ENCODE measurements at places on chromosomes 13 and 19.
A peak's percentile ranks its signal among the peaks of the same experiment; 100 is the strongest.

GRCh38 chr19:7260161-7260560, 34.1 kb downstream of the INSR start:
- no peak for DNase-seq

GRCh38 chr13:57899096-57899495, 267.6 kb downstream of the PCDH17 start:
- no peak for DNase-seq

DNA sequence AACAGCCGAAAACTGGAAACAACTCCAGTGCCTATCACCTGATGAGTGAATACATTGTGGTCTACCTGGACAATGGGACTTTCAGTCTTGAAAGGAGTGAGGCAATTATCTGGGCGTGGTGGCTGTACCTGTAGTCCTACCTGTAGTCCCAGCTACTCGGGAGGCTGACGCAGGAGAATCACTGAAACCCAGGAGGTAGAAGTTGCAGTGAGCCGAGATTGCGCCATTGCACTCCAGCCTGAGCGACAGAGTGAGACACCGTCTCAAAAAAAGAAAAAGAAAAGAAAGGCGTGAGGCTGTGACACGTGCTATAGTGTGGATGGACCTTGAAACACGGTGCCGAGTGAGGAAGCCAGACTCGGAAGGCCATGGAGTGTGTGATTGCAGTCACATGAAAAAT, 4.1 kb upstream of the NTN5 start:
- DNase-seq, result no peak

DNA sequence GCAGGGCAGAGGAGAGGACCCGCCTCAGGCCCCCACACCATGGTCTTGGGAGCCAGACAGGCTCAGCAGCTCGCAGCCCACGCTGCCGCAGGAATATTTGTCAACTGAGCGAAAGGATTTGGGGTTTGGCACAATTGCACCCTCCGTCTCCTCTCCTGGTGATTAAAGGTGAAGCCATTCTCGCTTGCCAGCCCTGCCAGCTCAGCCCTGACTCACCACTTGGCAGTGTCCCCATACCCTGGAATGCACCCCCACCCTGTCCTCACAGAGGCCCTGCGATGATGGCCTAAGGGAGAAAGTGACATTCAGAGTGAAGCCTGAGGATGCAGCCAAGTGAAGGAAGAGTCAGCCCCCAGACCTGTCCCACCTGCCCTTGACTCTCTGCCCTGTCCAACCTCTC, 18.8 kb downstream of the CYTH2 start:
- DNase-seq, result no peak

GRCh38 chr19:9187191-9187590, 8.4 kb downstream of the OR7D2 start:
- DNase-seq, result no peak

DNA sequence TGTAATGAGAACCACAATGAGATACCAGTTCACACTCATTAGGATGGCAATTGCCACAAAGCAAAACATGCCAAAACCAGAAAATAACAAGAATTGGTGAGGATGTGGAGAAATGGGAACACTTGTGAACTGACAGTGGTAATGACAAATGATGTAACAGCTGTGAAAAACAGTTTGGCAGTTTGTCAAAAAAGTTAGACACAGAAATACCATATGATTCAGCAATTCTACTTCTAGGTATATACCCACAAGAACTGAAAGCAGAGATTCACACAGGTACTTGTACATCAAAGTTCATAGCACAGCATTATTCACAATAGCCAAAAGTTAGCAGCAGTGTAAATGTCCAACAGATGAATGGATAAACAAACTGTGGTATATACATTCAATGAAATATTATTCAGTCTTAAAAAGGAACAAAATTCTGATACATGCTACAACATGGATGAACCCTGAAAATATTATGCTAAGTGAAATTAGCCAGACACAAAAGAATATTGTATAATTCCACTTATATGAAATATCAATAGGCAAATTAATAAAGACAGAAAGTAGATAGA, 96.5 kb downstream of the UGGT2 start:
- peak; percentile 3 for DNase-seq

GRCh38 chr13:83765796-83766195, 116.5 kb downstream of the SLITRK1 start:
- DNase-seq, result no peak

DNA sequence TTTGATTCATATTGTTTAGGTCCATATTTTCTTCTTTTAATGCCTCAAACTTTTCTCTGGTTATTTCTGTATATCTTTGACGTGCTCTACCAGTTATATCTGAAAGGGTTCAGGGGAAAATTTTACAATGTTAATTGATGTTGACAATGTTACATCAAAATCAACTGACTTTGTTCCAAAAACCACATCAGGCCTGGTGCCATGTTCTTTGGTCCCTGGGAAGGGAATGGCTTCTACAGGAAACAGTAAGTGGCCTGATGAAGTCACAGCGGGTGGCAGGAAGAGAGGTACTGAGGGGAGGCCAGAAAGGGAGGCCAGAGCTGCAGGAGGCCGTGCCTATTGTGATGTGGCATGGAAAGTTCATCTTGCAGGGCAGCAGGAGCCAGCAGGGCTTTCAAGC, 38.2 kb downstream of the CEP89 start:
- DNase-seq, result no peak

DNA sequence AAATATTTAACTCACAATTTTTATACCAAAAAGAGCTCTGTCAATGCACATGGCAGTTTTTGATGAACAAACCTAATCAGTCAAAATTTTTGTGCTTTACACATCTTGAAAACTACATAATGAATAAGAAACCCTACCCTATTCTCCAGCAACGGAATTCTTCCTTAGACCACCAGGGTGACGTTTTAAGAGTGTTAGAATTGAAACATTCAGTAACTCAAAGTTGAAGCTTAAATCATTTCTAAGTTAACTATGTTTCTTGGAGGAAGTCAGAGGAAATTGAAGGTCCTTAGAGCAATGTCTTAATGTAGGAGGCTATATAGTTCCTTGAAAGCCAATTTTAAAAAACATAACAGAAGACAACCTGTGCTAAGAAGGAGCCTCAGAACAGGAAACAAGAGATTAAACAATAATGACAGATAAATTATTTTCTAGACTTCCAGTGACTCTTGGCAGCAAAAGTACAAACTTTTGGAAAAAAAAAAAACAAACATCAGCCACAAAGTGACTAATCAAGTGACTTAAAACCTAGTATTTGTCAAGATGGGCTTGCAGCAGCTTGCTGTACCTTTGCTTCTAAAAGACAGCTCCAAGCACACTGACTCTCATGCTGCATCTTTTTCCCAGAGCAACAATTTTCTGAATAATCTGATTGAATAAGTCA, 6.2 kb downstream of the SPRY2 start:
- DNase-seq, result no peak

DNA sequence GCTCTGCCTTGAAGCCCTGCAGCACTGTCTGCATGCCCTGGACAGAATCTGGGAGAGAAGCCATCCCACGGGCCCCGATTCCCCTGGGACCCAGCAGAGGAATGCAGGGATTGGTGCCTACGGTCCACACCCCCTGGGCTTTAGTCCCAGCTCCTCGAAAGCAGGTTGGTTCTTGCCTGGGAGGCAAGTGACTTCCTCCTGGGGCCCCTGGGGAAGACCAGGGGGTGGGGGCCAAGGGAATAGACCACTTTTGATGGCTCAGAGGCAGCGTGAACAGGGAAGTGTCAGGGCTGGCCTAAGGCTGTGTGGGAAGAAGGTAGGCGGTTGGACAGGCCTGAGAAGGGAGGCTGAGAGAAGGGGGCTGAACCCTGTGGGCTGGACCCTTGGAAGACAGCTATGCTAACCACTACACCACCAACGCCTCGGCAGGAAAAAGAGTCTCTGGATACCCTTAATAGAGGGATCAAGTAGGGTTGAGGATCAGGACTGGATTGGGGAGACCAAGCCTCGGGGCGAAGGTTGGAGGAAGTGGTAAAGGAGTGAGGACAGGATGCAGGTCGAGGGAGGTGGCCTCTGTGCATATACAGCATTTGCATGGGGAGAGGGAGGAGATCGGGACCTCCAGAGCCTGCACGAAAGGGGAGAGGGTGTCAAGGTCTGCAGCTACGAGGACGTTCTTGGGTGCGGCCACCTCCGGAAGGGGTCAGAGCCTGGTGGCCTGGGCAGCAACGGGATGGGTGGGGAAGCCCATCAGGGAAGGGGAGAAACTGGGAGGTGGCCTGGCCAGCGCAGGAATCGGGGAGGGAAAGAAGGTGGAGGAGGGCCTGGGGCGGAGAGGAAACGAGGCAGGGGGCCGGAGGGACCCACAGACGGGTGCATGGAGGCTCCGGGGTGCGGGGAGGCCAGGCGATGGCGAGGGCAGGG, 709 bp downstream of the DPP9 start:
- DNase-seq, result no peak

DNA sequence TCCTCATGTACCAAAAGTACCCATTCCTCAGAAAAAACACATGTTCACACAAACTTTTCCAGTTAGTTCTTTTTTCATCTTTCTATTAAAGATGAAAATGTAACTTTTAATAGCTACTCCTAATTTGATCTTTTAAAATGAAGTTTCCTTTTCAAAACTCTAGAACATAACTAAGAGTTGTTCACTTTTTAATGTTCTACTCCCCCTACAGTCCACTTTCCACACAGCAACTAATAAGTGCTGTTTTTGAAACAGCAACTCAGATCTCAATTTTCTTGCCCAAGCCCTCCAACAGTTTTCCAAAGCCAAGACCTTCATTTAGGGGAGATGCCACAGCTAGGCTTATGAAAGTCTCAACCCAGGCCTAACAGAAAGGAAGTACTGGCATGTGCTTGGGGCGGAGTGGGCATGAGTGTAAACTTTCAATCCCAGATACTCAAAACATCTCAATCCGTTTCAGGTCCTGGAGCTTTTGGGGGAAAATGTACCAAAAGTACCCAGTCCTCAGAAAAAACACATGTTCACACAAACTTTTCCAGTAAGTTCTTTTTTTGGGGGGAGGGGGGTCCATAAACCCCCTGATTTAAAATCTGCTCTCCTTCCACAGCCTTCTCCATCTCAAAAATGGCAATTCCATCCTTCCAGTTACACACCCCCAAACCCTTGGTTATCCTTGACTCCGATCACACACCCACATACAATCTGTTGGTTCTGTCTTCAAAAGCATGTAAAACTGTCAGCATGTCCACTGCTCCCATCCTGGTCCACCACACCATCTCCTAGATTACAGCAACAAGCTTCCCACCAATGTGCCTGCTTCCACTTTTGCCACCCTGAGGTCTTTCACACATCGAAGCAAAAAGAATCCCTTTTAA, 2.0 kb downstream of the FBL start:
- no peak for DNase-seq

GRCh38 chr13:42707048-42707447, 74.3 kb upstream of the FAM216B start:
- no peak for DNase-seq

GRCh38 chr19:6811906-6812305, 39.4 kb downstream of the VAV1 start:
- peak; percentile 5 for DNase-seq

- DNase-seq, result no peak
Observed at GRCh38 chr13:52356327-52356726, 49.6 kb downstream of the THSD1 start.

GRCh38 chr19:6238256-6238642, 41.5 kb downstream of the MLLT1 start:
- no peak for DNase-seq

GRCh38 chr13:31236211-31236786, 36.5 kb downstream of the B3GLCT start:
- peak; percentile 13 for DNase-seq

DNA sequence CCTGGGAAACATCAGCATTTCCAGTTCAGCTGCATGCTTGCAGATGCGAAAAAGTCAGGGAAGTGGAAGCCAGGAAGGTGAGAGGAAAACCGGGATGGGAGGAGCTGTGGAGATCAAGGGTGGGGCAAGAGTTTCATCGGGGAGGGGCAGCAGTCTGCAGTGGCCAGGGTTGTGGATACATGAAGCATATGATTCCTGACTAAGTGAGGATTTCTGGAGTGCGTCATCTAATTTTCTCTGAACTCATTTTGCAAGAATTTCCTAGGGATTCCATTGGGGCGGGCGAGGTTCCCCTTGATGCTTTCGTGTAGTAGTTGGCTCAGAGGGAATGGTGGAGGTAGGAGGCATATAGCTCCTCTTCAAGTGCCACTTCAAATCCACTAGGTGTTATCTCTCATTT, 344.1 kb upstream of the TMTC4 start:
- DNase-seq, result peak; percentile 47

GRCh38 chr13:103516015-103516795, 450.0 kb upstream of the SLC10A2 start:
- DNase-seq, result no peak

DNA sequence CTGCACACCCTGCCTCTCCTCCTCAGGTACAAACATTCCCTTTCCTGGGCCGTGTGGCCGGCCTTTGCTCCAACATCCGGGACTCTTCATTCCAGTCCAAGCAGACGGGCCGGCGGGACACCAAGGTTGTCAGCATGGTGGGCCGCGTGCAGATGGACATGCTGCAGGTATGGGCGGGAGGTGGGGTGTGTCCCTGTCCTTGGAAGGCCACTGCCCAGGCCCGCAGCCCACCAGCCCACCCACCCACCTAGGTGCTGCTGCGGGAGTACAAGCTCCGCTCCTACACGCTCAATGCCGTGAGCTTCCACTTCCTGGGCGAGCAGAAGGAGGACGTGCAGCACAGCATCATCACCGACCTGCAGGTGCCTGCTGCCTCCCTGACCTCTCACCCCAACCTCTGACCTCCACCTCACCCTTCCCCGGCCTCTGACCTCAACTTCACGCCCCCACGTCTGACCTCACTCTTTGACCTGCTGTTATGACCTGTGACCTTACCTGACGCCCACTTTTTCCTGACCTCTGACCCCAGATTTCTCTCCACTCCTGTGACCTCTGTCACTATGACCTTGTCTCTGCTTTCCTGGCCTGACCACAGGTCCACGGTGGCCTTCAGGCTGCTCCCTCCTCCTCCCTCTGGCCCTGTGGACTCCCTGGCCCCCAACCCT, 12.4 kb upstream of the SPIB start:
- no peak for DNase-seq

DNA sequence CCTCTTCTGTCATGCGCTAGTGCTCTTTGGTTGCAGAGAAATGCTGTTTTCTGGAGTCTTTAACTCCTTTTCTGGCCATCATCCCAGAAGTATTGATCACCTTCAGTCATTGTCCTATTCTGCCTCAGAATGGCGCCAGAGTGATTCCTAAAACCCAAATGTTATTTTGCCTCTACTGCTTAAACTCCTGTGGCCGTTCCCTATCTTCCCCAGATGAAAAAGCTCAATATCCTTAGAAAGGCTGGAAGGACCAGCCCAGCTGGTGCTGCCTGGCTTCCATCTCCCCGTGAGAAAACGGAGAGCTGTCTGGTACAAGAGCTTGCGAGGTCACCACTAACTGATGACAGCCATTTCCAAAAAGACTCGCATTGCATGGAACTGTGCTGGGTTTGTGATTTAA, 179.1 kb downstream of the RBM26 start:
- DNase-seq, result no peak
